ENCODE measurements at places on chromosomes 1 and 21.

DNA sequence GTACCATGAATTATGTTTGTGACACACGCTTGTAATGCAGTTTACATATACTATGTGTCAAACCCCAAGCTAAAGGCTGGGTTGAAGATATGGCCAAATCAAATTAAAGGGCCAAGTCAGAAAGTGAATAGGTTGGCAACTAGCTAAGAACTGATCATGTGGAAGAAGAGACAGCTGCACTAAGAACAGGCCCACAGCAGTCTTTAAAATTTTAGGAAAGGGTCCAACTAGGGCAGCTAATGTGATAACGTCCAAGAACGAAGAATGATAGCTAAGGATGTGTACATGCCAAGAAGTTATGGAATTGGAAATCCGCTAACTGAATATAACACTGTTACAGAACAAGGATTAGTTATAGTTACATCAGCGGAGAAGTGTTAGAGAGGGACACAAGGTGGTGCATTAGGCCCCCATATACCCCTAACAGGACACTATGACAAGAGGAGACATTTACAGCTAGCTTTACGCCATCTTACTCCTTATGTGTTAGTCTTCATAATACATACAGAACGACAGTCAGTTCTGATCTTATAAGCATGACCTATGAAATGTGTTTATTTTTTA lies 6.5 kb upstream of the RNF2 start:
- DNase-seq: no peak

- peak; percentile 39 for DNase-seq
These were observed 4.1 kb downstream of the CNN3 start for GRCh38 chr1:94922761-94923331.

GRCh38 chr1:210635108-210635507 lies 306.4 kb downstream of the HHAT start:
- DNase-seq: no peak

GRCh38 chr21:34180407-34180806 lies 107.0 kb downstream of the MRPS6 start:
- no peak for DNase-seq

GRCh38 chr1:186999506-186999905 lies 170.8 kb downstream of the PLA2G4A start:
- no peak for DNase-seq

GRCh38 chr1:17635811-17636210 lies 96.3 kb downstream of the ARHGEF10L start:
- DNase-seq: no peak

GRCh38 chr1:166999500-167000055 lies 10.5 kb downstream of the MAEL start:
- DNase-seq: no peak

DNA sequence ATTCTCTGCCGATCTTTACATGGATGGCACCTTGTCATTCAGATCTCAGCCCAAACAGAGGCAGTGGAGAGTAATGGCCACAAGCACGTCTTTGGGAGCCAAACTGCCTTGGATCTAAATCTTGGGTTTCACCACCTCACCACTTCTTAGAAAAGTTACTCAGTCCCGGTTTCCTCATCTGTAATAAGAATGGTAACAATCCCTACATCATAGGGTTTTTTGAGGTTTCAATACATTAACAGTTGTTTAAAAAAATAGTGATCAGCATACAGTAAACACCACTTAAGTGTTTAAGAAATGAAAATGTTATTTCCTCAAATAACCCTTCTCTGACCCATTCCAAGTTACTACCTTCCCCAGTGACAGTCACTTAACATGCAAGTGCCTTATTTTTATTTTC lies 38.5 kb upstream of the KCNA3 start:
- no peak for DNase-seq

DNA sequence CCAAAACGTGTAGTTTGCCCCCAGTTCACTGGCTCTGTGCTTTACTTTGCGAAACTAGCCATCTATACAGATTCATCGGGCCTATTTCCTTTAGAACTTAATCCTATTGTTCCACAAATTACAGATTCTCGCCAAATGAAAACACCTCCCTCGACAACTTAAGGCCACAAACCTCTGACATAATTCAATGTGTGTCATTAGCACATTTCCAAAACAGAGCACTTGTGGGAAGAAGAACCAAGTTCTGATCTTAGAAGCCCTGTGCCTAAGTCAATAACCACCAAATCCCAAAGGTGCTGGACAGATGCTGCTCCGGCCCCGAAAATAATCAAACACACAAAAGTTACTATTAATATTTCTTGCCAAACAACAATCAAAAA lies 93.9 kb downstream of the SLC45A1 start:
- no peak for DNase-seq

DNA sequence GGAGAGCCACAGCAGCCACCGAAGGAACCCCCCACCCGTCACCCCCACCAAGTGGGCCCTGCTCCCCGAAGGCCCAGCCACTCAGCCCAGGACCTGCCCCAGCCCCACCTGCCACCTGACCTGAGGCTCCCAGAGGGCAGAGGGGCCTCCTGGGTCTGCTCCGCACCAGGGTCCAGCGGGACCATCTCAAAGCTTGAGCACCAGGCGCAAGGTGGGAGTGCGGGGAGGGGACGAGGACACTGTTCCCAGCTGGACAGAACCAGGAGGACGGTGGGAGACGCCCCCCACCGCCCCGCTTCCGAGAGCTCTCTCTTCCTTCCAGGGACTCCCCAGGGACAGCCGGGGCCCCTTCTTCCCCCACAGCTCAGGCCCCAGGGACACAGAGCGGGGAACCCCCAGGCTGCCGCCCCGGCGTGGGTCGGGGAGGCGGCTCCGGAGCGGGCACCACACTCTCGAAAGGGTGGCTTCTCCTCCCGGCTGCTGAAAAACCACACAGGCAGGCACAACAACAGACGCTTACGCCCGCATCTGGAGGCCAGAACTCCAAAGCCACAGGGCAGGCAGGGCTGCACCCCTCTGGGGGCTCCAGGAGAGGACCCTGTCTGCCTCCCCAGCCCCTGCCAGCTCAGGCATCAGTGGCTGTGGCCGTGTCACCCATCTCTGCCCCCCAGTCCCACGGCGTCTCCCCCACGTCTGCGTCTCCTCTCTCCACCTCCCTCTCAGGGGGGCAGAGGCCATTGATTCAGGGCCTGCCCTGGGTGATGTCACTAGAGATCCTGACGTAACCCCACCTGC lies 1.9 kb upstream of the TTLL10 start:
- no peak for DNase-seq

GRCh38 chr1:215228193-215228592 lies 145.7 kb downstream of the KCNK2 start:
- no peak for DNase-seq

DNA sequence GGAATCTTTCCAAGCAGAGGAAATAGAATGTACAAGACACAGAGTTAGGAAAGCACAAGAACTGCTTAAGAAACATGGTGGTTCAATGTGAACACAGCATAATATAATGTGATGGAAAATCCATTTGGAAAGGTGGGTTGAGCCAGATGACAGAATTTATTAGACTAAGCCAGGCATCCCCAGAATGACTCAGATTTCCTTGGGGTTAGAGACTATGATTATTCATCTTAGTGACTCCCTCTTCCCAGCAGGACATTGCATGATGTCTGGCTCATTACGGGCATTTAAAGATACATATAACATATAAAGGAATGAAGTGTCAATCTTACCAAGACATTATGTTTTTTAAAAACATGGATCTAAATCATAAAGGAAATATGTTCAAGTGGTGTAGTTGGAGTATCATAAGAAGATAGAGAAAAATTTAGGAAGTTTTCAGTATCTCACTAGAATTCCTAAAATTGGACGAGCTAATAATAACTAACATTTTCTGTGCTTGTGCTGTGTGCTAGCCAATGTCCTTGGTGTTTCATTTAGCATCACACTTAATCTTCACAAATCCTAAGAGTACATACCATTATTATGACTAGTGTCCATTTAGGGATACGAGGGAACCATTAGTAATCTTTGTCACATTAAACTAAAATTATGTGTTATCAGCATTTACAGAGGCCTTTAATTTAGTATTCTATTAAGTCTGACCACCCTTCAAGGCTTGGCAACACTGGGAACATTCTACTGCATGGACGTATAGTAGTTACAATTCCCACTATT lies 41.0 kb upstream of the ST6GALNAC5 start:
- no peak for DNase-seq

- DNase-seq: no peak
These were observed 131.7 kb downstream of the PATJ start for GRCh38 chr1:61873994-61874393.

- no peak for DNase-seq
These were observed 91.9 kb downstream of the NFIA start for GRCh38 chr1:61174060-61174795.

- DNase-seq: no peak
These were observed 628.8 kb upstream of the ADAMTS5 start for GRCh38 chr21:27595716-27596115.

GRCh38 chr21:33019885-33020557 lies 5.7 kb upstream of the OLIG2 start:
- no peak for DNase-seq

DNA sequence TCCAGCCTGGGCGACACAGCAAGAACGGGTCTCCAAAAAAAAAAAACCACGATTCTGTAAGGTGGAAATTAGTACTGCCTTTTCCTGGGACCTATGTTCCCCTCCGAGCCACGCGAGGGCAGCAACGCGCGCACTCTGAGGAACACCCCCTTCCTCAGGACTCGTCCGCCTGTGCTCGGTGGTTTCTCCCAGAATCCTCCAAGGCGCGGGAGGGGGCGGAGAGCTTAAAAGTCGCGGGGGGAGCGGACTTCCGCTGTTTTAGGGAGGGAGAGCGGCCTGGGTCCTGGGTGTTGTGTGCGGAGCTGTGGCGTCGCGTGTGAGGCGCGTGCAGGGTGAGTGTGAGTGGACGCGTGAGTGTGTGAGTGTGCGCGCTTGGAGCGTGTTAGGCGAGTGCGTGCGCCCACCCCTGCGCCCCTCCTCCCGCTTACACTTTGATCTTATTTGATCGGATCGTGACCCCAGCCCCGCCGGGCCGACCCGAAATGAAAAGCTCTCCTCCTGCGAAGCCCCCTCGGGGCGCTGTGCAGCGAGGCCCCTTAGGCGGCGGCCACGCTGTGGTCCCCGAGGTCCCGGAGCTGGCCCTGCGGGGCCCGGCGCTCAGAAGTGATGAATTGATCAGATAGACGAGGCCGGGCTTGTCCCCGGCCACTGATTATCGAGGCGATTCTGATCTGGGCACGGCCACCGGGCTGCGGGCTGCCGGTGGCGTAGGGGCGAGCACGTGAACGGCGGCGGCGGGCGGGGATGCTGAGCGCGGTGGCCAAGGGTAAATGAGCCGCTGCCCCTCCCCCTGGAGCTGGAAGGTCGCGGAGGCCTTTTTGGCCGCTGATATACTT lies 9.6 kb downstream of the TMEM167B start:
- DNase-seq: peak; percentile 79

GRCh38 chr1:167148421-167148820 lies 54.5 kb downstream of the STYXL2 start:
- DNase-seq: no peak

- DNase-seq: no peak
These were observed 49.2 kb upstream of the IGSF21 start for GRCh38 chr1:18058206-18058921.

GRCh38 chr21:42187976-42188653 lies 30.8 kb upstream of the ABCG1 start:
- no peak for DNase-seq

GRCh38 chr1:149936170-149936991 lies at the start of gene MTMR11:
Gene MTMR11, minus strand, starts transcription at chr1:149936879. Its CDS starts 232 bp downstream, at chr1:149936647.
- DNase-seq: no peak

DNA sequence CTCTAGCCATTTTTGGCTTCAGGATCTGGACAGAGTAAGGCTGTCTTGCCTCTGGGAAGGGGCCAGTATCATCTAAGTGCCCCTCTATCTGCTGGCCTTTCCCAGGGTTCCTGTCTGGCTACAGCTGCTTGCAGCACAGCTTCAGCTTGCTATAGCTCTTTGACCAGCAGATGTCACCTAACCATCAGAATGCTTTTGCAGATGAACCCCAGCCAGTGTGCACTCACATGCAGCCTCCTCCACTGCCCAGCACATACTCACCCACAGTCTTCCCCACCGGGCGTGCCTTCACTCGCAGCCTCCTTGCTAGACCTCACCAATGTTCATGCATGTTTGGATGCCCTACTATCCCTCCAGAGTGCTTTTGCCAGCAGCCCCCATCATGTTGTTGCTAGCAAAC lies 769.0 kb downstream of the BRINP3 start:
- DNase-seq: no peak

- DNase-seq: no peak
These were observed 90.7 kb upstream of the TTC39A start for GRCh38 chr1:51420867-51421627.

- no peak for DNase-seq
These were observed 38.0 kb downstream of the F5 start for GRCh38 chr1:169548282-169548681.

DNA sequence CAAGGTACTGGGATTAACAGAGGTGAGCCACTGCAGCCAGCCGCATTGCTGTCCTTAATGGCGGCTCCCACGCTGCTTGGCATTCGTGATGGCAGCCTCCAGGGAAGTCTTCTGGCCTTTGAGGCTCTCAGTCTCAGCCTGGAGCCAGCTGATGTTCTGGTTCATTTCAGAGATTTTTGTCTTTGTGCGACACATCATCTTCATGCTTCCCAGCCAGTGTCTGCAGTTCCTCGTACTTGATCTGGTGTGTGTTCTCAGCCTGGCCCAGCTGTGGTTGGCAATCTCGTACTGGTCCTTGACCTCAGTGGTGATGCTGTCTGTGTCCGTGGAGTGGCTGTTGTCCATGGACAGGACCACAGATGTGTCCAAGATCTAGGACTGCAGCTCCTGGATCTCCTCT lies 11.7 kb downstream of the SNRPE start:
- no peak for DNase-seq

DNA sequence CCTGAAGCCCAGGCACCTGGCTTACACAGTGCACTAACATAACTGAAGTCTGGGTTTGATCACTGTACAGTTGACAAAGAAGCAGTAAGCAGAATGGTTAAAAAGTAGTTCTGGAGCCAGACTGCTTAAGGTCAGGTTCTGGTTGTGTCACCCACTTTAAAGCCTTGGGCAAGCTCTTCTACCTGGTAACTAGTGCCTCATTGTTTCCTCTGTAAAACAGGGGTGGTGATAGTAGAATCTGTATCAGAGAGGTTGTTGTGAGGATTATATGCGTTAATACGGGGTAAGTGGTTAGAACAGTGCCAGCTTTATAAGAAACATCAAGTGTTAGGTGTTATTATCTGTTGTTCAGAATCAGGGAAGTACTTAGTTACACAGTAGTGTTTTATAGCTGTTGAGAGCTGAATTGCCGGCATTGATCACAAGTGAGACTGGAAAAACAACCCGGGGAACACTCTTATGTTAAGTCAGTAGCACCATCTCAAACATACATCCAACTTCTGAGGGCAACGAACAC lies 3.7 kb downstream of the BACH1 start:
- no peak for DNase-seq

- DNase-seq: no peak
These were observed 28.1 kb downstream of the ADARB1 start for GRCh38 chr21:45102391-45102932.

DNA sequence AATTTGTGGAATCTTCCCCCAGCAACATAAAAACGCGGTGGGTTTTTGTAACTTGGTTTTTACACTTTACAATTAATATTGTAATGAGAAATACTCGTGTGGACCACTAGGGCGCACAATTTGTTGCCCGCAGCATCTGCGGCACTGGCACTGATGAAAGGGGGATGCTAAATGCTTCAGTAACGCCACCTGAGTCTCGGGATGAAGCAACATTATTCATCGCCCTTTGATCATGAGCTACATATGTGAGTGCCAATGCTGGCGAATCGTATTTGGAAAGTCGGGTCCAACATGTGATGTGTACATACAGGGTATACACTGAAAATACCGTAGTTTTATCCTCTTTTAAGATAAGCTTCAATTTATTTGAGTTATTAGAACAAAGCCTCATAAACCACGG lies 34.2 kb upstream of the COX20 start:
- no peak for DNase-seq
